PC-3 (cell line): ENCODE measurements at places on chromosomes 7 and 10.

GRCh38 chr7:39187130-39187529, 209.4 kb downstream of the POU6F2 start:
- no peak for DNase-seq

- DNase-seq = no peak
Observed at GRCh38 chr10:33381451-33382215, 47.2 kb upstream of the NRP1 start.

DNA sequence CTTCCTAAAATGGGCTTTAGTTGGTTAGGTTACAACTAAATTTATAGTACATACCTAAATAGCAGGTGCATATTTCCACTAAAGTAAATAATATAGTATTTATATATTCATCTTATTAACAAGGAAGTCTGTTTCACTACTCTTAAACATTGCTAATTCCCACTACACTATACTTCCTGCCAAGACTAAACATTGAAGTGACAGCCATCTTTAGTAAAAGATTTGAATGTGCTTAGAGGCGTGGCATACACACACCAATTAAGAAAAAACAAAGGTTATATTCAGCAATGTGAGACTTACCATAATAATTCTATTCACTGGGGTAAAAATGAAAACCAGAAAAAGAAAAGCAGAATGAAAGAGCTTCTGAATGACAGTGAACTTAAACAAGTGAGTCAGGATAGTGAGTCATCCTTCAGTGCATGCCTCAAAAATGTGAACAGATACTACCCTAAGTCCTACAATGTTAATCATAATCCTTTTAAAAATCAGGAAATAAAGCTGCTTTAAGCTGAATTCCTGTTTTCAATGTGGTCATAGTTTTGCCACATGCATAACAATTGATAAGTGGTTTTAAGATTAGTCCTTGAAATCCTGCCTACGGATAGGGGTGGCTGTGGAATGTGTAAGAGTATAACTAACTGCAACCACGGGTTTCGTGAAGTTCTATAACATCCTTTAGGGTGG, 59.4 kb downstream of the USP6NL start:
- DNase-seq = peak; percentile 79

GRCh38 chr7:114554781-114555537, 140.3 kb downstream of the FOXP2 start:
- DNase-seq = peak; percentile 38

DNA sequence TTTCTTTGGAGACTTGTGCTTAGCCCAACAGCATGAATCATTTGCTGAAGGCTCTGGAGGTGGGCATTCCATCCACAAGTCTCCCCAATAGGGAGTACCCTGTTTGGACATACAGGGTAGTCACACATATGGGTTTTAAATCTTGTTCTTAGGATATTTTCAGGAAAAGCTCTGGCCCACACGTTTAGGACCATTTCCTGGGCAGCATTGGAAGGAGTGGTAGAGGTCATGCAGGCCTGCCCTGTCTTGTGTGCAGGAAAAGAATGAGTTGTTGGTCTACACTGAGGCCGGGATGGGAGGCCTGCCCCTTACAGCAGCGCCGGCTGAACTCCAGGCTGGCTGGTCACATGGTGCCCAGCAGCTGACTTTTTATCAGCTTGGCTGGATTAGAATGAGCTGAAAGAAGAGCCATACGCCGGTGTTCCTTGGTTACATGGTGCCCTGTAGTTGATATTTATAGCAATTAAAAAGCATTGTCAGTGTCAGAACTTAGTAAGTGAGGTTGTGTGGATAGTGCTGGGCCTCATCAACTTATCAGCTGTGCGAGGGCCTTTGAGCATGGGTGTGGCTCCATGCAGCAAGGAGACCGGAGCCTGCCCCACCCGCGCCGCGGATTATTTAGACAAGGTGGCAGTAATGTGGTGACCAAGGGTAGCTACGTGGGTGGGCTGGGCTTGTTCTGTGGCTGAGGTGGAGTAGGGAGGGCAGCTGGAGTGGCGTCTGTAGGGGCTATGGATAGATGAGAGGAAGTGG, 28.6 kb downstream of the OGDH start:
- DNase-seq = no peak

DNA sequence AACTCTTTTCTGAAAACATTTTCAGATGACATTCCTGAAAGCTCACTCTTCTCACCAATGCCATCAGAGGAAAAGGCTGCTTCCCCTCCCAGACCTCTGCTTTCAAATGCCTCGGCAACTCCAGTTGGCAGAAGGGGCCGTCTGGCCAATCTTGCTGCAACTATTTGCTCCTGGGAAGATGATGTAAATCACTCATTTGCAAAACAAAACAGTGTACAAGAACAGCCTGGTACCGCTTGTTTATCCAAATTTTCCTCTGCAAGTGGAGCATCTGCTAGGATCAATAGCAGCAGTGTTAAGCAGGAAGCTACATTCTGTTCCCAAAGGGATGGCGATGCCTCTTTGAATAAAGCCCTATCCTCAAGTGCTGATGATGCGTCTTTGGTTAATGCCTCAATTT, 16.5 kb downstream of the ANLN start:
- no peak for DNase-seq

- no peak for DNase-seq
Observed at GRCh38 chr10:124037784-124038183, 55.6 kb downstream of the CHST15 start.

DNA sequence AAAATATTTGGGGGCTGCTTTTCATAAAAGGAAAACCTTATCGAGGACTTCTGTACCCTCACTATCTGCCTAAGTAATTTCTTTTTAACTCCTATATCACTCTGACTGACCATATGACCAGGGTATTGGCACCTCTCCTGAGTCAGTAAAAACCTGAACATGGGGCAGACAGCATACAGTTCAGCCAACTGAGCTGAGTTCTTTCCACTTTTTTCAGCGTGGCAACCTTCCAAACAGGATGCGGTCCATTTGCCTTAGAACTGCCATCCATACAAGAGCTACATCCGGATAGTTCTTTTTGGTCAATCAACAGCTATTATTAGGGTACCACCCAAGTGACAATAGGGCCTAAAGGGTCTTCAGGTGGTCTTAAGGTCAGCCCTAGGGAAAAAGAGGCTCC, 122.6 kb downstream of the MARCHF5 start:
- no peak for DNase-seq
